ENCODE measurements at places on chromosomes 6 and 20.

GRCh38 chr6:5899216-5900045 is 107.3 kb downstream of the NRN1 start:
- DNase-seq, result no peak

- DNase-seq, result no peak
These were observed 151.0 kb upstream of the HEY2 start for GRCh38 chr6:125598422-125598821.

DNA sequence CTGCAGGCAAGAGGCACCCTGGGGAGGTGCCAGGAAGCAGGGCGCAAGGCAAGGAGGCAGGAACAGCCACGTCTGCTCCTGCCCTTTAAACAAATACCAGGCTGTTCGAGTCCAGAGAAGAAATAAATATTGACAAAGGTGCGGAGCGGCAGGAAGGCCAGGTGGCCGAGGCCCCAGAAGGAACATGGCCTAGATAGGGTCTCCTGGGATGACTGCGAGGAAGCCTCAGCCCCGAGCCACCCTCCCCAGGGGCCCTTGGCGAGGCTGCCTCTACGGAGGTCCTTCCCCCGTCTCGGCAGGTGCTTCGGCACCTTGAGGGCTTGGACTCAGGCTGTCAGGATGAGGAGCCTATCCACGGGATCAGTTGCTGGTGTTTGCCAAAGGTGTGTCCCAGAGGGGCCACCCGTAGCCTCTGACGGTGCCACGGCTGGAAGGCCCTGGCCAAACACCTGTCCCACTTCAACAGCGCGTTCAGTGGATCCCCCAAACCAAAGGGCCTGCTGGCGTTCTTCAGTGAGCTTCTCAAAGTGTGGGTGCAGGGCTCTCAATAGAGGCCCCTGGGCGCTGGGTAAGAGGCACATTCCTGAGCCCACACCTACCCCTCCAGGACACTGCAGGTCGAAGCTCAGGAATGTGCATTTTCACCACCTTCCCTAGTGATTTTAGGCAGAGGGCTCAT is 39.8 kb downstream of the SNX5 start:
- no peak for DNase-seq

GRCh38 chr6:38163186-38164130 is 343.9 kb downstream of the ZFAND3 start:
- DNase-seq, result no peak

- DNase-seq, result no peak
These were observed 45.5 kb upstream of the UST start for GRCh38 chr6:148701375-148701774.

GRCh38 chr6:122806291-122806690 is 17.2 kb downstream of the SMPDL3A start:
- DNase-seq, result no peak

DNA sequence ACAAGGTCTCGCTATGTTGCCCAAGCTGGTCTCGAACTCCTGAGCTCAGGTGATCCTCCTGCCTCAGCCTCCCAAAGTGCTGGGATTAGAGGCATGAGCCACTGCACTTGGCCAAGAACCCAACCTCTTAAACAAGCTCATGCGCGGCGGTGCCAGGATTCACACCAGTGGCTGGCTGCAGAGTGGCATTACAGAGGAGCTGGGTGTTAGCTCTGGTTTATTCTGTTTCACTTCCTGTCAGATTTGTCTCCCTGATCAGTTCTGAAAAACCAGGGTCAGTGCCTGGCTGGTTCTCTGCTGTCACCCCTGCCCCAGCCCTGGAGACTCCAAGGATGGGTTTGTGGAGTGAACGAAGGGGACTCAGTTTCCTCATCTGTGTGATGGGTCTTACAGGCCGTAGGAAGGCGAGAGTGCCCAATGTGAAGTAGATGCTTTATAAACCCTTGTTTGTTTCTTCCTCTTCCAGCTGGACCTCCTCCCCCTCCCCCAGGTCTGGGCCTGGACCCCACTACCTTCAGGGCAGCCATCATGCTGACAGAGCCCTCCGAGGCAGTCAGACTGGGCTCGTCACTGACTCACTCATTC is 63.4 kb downstream of the UBE2V1 start:
- no peak for DNase-seq

- no peak for DNase-seq
These were observed 2.2 kb upstream of the ID1 start for GRCh38 chr20:31602779-31603441.

All from stimulated activated CD8-positive, alpha-beta memory T cell treated with anti-CD3 and anti-CD28 coated beads, Interleukin-4, amount 100 ng/mL, for 1 hour (primary cell).